ENCODE measurements at places on chromosomes 2 and 18.

GRCh38 chr18:8536922-8537321, 72.3 kb upstream of the RAB12 start:
- DNase-seq: no peak

DNA sequence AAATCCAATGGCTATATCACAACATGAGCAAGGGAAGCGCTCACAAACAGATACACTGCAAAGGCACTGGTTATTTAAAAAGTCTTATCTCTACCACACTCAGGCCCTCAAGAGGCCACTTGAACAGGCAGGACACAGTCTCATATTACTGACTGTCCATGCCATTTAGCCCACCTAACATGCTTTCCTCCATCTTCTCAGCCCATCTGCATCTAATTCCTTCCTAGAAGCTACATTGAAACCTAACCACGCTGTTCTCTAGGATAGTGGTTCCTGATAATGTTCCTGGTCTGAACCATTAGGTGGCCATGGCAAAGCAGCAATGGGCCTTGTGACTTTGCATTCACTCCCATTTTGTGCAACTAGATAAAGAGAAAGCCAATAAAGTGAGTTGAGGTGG, 22.5 kb upstream of the NEB start:
- DNase-seq: no peak

DNA sequence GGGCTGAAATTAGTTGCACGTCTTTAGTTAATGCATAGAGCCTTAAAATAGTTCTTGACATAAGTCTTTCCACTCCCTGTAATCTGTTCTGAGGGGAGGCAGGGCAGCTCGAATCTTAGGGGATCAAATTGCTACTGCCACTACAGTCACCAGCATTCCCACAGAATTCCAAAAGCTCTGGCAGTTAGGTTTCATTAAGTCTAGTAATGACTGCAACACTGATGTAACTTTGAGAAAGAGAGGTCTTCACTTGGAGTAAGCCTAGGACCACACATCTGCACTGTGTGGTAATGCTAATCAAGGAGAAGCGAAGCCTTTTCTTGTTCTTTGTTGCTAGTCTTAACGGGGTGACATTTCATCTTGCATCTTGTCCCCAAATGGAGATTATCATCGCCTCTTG, 19.3 kb upstream of the NCK2 start:
- no peak for DNase-seq

GRCh38 chr2:83971547-83971946, 487.5 kb downstream of the SUCLG1 start:
- DNase-seq: no peak

DNA sequence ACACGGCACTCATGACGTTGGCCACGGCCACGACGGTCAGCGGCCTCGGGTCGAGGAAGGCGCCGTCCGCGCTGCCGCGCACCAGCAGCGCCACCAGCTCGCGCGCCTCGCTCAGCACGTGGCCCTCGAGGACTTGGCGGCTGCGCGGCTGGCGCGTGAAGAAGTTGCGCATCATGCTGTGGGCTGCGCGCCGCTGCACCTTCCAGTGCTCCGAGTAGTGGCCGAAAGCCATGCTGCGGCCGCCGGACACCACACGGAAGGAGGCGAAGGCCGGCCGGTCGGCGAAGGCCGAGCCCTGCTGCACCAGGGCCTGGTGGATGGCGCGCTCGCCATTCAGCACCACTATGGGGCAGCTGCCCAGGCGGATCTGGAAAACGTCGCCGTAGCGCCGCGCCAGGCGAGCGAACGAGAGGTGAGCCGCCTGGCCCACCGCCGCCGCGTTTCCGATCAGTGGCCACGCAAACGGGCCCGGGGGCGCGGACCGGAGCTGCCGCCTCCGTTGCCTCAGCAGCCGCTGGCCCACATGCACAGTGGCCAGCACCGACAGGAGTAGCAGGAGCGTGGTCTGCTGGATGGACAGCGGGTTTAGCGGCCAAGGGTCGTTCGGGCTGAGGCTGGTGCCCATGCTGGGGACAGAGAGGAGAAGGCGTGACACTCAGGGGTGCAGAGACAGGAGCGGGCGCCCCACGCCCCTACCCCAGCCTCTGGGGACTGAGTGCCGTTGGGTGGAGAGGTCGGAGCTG, 1.0 kb downstream of the CYP1B1 start:
- DNase-seq: no peak

- DNase-seq: no peak
Observed at GRCh38 chr18:72742002-72742401, 125.8 kb downstream of the NETO1 start.

DNA sequence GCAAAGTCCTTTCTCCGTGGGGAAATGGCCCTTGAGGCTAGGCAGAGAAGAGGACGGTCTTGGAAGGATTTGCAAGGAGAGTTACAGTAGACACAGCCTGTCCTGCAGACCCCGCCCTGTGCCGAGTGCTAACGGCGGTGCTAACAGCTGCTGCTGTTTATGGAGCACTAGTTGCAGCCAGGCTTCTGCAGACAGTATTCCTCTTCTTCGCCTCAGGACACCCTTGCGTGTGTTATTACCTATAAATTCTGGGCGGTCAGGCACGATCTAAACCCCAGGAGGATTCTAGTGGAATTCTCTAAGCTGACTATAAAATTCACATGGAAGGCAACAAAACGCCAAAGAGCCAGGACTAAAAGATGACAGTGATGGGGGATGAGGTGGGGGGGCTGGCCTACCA, 139.8 kb downstream of the GLI2 start:
- no peak for DNase-seq

GRCh38 chr2:203824603-203825002, 43.0 kb upstream of the CTLA4 start:
- no peak for DNase-seq

GRCh38 chr18:3654442-3655253, 204.7 kb downstream of the TGIF1 start:
- DNase-seq: no peak
